ENCODE measurements at places on chromosomes 2 and 18. TPM values are rescaled to one million over a fixed set of nuclear protein-coding genes. Genes with fewer than 3 reads are reported as not detected.

Gene PNKD
- 66.8 TPM for total RNA-seq

DNA sequence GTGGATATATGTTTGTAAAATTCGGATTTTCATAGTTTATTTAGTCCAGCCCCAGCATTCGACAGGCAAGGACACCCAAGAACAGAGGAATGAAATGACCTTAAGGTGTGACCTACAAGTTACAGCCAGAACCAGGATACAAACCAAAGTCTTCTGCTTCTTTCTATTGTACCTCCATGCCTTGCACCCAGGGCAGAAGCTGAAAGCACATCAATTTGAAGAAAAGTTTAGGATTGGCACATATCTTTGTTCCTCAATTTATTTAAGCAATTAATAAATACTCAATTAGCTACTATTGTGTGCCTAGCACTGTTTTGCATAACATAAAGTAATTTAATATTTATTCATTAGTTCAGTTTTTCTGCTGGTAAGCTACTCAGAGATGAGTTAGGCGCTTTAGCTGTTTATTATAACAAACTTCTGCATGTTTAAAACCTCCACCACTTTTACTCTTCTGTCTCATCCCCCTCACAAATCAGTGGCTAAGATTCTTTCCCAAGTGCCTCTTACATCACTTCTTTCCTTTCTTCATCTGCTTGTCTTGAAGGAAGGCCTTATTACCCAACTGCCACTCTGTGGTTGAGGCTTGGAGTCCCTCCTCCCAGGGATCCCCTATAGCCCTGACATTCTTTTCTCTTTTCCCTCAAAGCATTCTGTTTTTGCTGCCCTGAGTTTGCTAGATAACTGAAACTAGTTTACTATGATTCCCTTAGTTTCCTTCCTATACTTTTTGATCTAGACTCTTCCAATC, 37.1 kb upstream of the DARS1 start:
- no peak for DNase-seq

Gene FASTKD1
- total RNA-seq, result 14.0 TPM

Gene CDK15
- 0.12 TPM for total RNA-seq

DNA sequence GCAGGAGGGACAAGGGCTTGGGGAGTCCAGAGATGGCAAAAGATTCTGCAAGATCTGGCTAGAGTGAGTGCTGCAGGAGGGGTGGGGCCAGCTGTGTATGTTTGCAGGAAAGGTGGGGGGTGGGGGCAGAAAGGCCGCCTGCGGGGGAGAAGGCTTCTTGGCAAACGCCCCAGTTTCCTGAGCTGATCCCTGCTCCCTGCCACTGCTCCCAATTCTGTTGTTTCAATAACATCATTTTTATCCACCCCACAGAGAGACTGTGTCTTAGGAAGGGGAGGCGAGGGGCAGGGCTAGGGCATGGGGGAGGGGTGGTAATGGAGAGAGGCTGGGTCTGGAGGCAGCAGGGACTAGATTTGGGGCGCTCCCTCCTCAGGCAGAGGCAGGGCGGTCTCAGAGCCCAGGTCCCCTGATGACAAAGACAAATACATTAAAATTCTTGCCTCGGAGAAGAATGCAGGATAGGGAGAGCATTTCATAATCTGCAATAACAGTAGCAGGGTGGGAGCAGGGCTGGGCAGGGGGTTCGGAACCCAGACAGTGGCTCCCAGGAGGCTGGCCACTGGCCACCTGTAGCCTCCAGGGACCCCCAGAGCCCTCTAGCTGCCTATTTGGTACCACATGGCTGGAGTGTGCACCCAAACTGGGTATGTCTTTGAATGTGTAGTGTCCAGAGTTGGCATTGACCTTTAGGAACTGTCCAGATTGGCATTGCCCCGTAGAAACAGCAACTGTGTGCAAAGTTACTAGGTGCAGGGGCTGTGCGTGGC, 2.1 kb upstream of the WNT6 start:
- no peak for DNase-seq

Gene PPM1G
- 148 TPM for total RNA-seq

DNA sequence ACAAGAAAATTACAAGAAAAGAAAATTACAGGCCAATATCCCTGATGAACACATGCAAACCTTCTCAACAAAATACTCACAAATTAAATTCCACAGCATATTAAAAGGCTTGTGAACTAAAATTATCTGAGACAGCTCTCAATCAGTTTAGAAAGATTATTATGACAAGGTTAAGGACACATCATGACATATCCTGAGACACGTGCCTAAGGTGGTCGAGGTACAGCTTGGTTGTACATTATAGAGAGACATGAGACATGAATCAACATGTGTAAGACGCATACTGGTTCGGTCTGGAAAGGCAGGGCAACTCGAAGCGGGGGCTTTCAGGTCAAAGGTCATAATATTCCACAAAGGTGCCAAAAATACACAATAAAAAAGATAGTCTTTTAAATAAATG, 598.3 kb upstream of the REG3G start:
- DNase-seq, result no peak

Gene MYCN
- total RNA-seq, result not detected

Gene ANKRD30B
- total RNA-seq, result not detected

DNA sequence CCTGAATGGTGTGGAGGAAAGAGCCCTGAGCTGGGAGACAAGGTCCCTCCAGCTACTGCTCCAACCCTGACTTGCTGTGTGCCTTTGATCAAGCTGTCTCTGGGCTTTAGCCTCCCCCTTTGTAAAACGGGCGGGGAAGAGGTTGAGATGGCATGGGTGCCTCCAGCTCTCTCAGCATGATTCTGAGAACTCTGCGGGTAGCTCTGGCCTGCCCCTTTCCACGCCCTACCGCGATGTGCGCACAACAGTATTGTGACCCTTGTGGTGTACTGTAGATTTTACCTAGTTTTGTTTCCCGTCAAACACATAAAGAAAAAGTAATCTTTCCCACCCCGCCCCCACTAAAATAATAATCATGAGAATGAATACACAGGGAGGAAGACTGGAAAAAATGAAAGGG, 5.3 kb downstream of the CD8A start:
- no peak for DNase-seq

DNA sequence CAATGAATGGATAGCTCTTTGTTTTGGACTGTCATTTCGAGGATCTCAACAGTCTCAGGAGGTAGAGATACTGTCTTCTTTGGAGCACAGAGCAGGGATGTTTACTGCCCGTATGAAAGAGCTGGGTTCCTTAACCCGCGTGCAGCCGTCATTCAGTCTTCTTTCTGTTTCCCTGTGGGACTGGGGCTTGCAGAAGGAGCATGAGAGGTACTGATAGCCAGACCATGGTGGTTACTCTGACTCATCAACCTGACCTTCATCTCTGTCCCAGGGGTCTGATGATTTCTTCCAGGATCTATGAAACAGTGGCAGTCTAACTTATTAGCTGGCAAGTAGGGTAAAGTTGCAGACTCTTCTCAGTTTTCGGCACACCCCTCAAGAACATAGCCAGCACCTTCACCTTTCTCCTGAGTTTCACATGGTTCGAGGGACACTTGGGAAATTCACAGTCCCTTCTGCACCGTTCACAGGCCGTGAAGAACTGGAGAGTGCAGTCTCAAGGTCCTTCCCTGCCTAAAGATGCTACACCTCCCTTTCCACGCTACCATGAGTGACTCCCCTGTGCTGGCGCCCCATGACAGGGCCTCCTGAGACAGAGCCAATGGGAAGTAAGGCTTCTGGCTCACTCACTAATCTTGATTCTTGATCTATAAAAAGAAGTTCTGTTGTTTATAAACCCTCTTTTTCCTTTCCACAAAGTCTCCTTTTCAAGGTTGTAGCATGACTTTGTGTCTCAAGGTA, 226.2 kb downstream of the MC4R start:
- no peak for DNase-seq

Gene IL1B
- not detected for total RNA-seq

Gene SERPINB13
- not detected for total RNA-seq

- DNase-seq, result no peak
These were observed 16.2 kb upstream of the ECEL1 start for GRCh38 chr2:232503809-232504323.

DNA sequence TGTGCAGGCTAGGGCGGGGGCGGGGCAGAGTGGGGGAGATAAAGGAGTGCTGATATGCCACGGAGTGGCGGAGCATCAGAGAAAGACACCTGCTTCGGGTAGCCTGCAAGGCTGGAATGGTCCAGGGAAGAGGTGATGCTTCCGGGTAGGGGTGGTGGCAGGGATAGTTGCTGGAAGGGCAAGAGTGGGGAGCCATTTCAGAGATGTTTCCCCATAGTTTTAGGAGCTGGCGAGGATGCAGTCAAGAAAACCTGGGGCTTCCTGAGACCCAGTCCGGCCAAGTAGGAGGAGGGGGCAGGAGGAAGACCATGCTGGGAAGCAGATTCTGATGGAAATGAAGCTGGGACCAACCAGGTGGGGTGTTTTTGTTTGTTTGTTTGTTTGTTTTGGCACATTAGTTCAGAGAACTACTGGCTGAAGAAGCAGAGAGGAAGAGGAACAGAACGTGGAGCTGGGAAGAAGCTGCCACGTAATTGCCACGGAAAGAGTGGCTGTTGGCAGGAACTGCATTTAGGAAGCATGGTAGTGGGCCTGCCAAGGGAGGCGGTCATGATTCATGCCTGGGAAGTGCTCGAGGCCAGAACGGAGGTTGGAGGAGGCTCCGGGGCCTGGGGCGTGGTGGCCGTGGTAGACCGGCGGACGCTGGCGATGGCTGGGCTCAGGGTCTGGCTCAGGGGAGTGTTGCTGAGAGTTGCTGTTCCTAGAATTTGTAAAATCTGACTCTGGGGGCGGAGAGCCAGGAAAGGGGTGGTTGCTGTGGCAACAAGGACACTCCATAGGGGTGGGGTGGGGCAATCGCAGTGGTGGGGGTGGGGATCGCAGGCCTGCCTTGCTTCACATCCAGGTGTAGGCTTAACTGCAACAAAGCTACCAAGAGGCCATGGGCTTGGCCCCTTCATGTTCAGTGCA, 8.6 kb upstream of the INPP5D start:
- no peak for DNase-seq

DNA sequence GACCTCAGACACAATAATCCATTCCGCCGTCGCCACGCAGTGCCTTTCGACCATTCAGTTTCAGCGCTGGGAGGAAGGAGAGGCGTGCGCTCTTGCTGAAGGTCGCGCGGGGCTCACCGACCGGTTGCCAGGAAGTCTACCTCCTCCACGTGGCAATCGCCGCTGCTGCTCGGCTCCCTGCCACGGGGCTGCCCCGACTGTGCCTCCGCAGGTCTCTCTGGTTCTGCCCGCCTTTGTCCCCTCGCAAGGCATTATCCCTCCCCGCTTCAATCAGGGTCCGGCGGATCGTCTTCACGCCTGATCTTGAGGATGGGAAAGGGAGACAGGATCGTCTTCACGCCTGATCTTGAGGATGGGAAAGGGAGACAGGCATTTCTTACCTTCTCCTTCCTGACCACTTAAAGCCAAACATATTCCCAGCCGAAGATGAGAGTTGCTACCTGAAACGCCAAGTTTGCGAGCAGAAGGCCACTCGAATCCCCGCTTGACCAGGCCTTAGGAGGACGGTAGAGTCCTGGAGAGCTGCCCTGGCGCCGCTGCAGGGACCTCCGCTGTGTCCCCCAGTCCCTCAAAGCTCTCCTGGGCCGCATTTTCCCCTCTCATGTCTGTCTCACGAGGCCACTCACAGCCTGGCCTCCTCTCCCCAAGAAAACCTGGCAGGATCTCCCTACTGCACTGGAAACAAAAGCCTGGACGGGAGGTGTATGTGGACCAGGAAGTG, 4.3 kb upstream of the GPR45 start:
- no peak for DNase-seq

DNA sequence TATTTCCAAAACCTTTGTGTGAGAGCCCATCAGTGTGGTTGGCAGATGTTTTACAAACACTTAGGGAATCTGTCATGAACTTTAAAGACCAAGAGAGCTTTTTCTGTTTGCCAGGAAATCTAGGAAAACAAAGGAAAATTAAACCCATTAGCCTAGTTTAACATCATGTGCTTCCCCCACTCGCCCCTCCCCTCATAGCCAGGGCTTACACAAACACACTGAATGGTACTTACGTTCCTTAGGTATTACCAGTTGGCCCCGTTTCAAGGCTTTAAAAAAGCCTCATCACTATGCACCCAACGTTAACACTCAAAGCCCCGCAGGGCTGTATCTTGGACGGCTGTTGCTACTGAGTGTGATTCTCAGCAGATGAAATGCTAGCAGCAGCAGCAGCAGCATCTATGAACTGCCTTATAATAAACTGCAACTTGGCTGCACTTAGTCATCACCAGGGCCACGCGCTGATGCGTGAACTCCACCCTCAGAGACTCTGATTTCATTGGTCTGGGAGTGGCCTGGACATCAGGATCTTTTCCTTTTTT, 20.1 kb upstream of the TTC39C start:
- peak; percentile 83 for DNase-seq

DNA sequence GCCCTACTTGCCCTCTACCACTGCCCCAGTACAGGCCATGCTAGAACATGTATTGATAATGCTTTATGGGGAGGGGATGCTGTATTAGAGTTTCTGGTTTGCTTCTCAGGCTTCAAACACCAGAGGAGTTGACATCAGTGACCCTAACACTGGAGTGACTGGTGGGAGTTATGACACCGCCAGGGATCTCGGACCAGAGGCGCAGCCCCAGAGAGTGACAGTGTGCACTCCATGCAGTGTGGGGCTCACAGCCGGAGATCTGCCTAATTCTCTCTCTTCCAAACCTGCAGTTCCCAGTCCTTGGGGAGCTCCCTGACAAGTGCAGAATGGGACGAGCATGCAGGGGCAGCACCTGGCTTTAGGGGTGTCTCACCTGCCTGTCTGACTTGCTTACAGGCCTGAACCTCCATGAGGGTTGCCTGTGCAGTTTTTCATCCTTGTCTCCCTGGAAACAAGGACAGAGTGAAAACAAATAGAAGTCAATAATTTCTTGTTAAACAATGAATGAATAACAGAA, 244.9 kb upstream of the MYT1L start:
- DNase-seq, result no peak

Gene THOC1
- 19.4 TPM for total RNA-seq

Gene HDLBP
- 267 TPM for total RNA-seq

Gene TIMM21
- 31.9 TPM for total RNA-seq

Gene RAB27B
- 0.49 TPM for total RNA-seq

GRCh38 chr2:32009516-32010256, 1.1 kb downstream of the MEMO1 start:
- peak; percentile 50 for DNase-seq

Gene MAPK4
- not detected for total RNA-seq

Gene FARP2
- 24.0 TPM for total RNA-seq

- DNase-seq, result no peak
These were observed 375.3 kb upstream of the KLHL29 start for GRCh38 chr2:23009545-23010149.

GRCh38 chr2:241665731-241666440, 20.7 kb downstream of the DTYMK start:
- no peak for DNase-seq

DNA sequence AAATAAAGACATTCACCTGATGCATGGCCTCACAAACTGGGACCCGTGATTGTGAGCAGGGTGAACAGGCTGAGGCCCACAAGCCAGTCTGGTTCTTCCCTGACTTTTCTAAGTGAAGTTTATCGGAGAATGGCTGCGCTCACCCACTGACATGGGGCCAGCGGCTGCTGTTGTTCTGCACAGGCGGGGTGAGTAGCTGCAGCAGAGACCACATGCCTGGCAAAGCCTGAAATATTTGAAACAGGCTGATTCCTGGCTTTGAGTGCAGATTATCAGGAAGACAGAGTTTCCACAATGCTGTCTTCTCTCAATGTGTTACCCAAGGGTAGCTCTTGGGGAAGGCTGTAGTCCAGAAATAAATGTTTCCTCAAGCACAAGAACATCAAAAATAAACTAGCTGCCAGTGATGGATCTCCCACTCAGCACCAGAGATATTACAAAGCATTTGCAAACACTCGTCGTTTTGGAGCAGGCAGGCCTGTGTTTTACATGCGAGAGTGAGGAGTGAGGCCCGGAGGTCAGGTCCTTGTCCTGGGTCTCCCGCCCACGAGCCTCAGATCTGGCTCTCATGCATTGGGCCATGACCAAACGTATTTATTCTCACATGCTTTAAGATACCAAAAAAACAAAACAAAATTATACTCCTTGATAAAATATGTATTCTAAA, 647.1 kb downstream of the GALR1 start:
- DNase-seq, result no peak

Gene SERPINB5
- 40.1 TPM for total RNA-seq
